ENCODE measurements at places on chromosomes 3 and 15.

- DNase-seq: no peak
Measured at GRCh38 chr3:56802378-56802745, 613 bp upstream of the ARHGEF3 start.

GRCh38 chr3:197730200-197730599, 6.5 kb downstream of the RUBCN start:
- no peak for DNase-seq

DNA sequence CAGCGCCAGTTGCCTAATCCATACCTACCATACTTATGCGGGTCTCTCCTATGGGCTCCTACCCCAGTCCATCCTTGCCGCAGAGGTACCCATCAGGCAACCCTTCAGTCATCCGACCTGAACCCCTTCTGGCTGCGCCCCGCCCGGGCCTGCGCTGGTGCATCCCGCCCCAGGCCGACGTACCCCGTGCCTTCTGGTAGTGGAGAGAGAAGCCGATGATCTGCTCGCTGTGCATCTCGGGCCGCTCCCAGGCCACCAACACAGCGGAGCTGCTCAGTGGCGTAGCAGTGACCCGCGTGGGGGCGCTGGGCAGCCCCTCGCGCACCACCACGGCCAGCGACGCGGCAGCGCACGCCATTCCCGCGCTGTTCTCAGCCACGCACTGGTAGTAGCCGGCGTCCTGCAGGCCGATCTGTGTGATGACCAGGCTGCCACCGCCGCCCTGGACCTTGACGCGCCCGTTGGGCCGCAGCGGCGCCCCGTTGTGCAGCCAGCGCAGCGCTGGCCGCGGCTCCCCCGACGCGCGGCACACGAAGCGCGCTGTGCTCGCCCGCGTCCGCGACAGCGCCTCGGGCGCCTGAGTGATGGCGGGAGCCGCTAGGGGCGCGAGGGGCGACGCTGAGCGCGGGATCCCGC, 17.9 kb upstream of the IGDCC3 start:
- DNase-seq: peak; percentile 76

DNA sequence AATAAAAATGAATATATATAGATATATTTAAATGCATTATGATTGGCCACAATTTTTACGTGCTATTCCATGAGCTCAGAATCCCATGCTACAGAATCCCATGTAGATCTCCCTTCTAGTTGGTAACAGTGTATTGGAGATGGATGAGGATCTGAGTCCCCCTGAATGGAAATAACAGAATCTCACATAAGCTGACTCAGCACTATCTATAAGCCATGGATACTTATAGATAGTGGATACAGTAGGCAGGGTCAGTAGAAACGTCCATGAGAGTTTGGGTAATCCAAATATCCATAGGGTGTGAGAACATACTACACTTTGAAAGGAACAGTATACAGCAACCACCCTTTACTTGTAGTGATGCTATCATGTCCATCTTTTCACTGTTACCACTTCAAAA, 375.4 kb downstream of the EPHA6 start:
- no peak for DNase-seq

- no peak for DNase-seq
Measured at GRCh38 chr15:29471306-29471705, 201.7 kb upstream of the NSMCE3 start.

GRCh38 chr3:63328365-63328764, 50.3 kb downstream of the SYNPR start:
- DNase-seq: no peak

DNA sequence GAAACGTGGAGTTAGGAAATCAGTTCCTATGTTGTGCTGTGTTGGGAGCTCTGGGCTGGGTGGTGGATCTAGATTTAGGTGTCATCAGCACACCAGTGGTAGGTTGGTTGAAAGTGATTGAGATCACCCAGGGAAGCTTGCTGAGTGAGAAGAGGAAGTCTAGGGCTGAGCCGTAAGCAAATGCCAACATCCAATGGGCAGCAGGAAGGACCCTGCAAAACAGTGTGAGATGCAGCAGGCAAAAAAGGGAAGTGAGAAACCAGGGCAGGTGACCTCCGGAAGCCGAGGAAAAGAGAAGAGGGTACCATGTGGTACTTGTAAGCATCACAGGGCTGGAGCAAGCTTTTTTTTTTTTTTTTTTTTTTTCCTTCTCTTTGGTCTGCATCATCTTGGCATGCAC, 15.9 kb upstream of the COPG1 start:
- DNase-seq: no peak

GRCh38 chr3:61186030-61186429, 65.2 kb downstream of the FHIT start:
- DNase-seq: no peak

- no peak for DNase-seq
Measured at GRCh38 chr3:145692751-145693150, 468.2 kb downstream of the PLOD2 start.

DNA sequence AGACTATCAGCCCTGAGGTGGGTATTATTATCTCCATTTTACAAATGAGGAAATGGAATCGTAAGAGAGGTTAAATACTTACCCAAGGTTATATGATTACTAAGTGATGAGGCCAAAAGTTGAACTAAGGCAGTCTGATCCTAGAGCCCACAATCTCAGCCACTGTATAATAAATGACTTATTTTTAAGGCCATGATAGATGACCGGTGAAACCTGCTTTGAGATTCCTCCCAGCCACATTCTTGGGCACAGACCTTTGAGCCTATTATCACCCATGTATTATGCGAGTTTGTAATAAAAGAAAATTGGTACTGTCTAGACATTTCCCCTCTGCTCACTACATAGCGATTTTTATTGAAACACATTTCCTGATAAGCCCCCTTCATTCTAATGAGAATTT, 37.4 kb downstream of the POLQ start:
- DNase-seq: no peak

GRCh38 chr3:156750191-156750873, 75.8 kb upstream of the LEKR1 start:
- peak; percentile 76 for DNase-seq

DNA sequence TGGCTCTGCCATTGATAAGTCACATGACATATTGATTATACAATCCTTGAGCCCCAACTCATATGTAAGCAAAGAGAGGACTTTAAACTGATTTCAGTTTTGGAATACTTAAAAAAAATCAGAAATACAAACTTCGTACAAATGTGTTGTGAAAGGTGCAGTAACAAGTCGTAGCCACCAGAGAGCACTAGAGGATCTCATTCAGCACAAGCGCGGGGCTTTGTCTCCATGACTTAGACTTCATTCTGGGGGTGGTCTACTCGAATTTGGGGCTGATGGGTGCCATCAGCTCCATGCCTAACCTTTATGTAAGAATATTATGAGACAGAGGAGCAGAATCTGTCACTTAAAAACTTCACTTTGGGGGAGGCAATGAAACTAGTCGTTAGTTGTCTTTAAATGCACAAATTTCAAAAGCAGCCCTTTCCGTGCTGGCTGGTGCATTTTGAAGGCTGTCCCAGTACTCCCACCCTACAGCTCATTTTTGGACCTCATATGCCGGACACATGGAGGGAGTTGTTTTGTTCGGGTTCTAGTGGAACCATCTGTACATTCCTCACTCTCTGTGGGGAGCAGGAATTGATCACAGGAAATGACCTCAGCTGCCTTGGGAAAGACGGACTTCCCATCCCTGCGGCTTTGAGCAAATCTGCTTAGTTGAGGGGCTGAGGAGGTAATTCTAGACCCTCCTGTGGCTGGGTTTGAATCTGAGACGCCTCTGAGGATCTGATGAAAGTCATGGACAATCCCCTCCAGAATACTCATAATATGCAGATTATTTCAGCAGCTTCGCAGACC, 27.5 kb upstream of the MASP1 start:
- DNase-seq: peak; percentile 71

DNA sequence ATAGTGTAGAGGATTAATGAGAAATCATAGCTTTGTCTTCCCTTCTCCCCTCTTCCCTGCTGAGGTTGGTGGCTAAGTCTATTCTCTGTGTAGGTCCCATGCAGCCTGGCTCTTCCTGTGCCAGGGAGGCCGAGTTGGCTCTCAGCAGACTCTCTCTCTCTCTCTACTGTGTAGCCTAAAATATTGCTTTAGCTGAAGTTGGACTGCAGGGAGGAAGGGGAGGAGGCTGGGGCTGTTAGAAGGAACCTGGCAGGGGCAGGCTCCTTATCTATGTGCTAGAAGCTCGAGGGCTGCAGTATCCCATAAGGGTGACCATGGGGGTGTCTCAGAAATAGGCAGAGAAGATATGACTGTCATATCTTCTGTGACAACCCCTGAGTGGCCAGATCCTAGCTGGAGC, 160.8 kb downstream of the EPHB1 start:
- DNase-seq: no peak

Measured in retina (tissue), 1 donor.